ENCODE measurements at places on chromosomes 4 and X.

DNA sequence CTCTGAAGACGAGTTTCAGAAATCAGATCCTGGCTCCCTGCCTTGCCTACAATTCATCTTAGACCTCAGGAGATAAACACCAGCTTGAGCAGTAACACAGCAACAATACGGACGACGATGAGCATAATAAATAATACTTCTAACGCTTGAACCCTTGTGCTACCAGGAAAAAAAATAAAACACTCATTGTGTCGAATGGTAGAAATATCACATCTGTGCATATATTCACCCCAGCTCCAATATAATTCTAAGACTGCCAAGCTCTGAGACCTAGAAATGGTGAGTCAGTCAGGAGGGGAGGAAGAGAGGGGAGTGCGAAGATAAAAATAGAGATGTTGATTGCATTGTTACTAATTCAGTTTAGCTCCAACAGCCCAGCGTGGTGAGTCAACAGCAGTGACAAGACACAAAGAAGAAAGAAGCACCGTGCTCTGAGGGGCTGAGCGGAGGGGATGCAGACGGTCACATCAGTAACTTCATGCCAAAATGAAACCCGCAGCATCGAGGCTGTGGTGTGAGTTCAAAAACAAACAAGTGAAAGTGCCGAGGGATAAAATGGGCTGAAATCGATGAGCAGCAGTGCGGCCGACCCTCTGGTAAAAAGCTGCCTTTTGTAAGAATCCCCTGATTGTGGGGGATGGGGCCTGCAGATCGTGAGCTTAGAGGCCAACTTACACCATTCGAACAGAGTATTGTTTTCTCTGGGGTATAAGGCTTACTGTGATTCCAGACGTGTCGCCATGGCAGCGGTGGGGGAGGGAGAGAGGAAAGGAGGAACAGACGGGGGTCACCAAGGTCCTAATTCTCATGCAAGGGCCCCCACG, 150.4 kb downstream of the MGST2 start:
- peak; percentile 4 for DNase-seq

DNA sequence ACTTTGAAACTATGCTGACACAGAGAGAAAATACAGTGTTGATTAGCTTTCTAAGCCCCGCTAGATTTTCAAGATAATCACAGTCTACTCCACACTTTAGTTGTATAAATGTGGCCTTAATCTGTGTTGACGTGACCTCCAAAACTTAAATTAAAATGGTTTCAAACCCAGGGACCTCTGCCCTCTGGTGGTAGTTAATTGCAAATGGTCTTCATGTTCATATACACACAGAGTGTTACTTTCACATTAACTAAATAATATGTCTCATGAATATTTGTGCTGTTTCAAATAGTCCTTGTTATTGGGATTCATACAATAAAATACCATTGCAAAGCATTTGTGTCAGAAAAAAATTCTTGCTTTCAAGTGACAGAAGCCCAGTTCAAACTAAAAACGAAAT, 64.3 kb downstream of the TASL start:
- DNase-seq: no peak

GRCh38 chrX:16239211-16239610, 71.9 kb downstream of the MAGEB17 start:
- no peak for DNase-seq

GRCh38 chrX:124455966-124456365, 109.6 kb downstream of the SH2D1A start:
- DNase-seq: no peak

DNA sequence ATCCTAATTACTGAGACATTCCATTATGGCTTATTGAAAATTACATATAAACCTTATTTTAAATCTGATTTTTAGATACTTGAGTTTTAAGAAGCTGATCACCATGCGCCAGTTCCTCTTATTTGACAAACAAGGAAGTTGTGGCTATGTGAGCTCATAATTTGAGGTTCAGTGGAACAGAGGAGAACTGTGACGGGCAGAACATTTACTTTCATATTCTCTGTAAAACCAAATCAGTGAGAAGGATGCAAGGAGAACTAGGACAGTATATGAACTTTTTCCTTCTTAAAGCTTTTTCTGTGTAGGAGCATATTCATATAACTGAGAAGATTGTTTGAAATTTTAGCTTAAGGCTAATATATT, 25.3 kb downstream of the STIM2 start:
- DNase-seq: no peak

DNA sequence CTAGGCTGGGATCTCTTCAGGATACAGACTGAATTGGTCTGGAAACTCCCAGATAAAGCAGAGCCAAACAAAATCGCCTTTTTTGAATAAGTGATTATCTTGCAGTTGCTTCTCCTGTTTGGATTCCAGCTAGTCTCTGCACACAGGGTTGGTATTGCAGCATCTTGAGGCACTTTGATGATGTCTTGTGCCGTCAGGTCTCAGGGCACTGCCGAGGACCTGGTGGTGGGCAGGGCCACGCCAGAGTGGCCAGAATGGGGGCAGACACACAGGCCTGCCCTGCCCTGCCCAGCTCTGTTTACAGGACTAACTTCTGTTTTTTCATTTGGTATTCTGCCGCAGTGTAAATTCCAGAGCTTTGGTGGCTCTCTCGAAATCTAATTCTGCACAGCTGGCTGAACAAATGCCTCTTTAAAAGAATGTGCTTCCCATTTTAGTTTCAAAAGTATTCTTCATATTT, 276.1 kb downstream of the NR3C2 start:
- DNase-seq: no peak

DNA sequence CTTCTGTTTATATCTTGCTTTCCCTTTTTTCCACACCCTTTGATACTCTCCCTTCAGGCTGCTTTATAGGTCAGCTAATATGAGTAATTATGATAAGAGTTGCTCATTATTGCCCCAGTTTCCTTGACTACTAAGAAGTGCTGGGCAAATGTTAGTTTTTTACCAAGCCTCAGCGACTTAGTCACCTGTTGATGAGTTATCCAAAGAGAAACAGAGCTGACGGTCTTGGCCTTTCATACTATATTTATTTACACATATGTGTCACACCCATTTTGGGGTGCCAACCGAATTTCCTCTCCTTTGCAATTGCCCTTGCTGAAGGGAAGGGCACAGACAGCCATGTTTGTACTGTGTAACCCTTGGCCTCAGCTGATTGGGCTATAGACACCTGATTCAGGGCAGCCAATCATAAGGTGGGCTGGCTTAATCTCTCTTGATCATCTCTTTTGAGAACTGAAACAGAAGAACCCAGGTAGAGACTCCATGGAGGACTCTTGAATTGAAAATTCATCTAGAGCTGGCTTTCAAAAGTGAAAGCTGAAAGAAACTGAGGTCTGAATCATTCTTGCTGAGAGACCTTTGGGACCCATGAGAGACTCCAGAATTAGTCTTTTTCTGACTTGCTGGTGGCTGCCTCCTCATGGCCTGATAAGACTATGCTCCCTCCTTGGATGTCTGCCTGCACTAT, 111.7 kb upstream of the RPS6KA3 start:
- no peak for DNase-seq

GRCh38 chr4:81664079-81664478, 192.4 kb upstream of the RASGEF1B start:
- no peak for DNase-seq

Data from stimulated activated CD8-positive, alpha-beta memory T cell treated with anti-CD3 and anti-CD28 coated beads, Interleukin-4, amount 100 ng/mL, for 24 hours (primary cell).